ENCODE measurements at places on chromosomes 7 and 10.

GRCh38 chr7:85023066-85023712 lies 163.7 kb downstream of the SEMA3D start:
- no peak for DNase-seq

DNA sequence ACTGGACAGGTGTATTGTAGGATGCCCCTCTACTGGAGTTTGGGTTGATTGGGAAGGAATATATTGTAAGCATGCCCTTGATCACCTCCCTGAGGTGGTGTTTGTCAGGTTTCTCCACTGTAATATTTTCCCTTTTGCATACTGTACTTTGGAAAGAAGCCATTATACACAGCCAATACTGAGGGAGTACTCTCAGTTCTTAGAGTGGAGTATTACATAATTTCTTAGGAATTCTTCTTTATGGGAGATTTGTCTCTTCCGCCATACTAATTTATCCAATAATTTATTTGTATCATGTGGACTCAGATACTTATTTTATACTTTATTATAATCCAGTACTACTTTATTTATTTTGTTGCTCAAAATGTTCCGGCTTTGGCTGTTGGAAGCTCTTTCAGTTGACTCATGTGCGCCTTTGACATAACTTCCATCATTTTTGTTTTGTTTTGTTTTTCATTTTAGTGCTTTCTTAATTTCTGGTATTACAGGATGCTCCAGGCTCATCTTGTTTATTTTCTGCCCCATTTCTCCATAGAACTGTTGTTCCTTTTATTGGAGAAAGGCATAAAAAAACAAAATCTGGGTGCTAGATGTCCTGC lies 29.7 kb downstream of the MKLN1 start:
- no peak for DNase-seq

DNA sequence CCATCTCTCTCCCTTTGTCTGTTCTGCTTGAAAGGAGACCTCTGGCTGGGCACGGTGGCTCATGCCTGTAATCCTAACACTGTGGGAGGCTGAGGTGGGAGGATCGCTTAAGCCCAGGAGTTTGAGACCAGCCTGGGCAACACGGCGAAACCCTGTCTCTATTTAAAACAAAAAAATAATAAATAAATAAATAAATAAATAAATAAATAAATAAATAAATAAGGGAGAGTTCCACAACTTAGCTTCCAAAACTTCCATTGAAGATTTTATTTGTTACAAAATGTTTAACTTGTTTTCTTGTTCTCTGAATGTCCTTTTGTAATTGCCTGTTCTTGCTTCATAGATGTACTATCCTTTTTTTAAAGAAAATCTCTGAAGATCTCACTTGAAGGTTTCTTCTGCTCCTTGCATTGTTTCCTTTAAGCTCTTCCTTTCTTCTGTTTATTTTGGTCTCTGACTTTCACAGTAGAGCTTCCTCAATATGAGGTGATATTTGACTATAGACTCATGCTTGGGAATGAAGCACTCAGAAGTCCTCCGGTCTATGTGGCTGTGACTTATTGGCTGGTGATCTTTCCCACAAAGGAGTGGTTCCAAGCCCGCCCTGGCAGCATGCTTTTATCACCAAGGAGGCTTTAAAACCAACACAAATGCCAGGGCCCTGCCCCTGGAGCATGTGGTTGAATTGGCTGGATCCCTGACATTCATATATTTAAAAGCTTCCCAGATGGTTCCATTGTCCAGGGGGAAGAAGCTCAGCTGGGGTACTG lies 18.1 kb upstream of the NPTX2 start:
- DNase-seq = no peak

- DNase-seq = no peak
Observed at GRCh38 chr7:55538538-55538937, 33.8 kb downstream of the VOPP1 start.

- DNase-seq = no peak
Observed at GRCh38 chr10:4770801-4771553, 55.0 kb upstream of the AKR1E2 start.

- DNase-seq = no peak
Observed at GRCh38 chr10:70880077-70880534, 8.3 kb downstream of the PCBD1 start.

DNA sequence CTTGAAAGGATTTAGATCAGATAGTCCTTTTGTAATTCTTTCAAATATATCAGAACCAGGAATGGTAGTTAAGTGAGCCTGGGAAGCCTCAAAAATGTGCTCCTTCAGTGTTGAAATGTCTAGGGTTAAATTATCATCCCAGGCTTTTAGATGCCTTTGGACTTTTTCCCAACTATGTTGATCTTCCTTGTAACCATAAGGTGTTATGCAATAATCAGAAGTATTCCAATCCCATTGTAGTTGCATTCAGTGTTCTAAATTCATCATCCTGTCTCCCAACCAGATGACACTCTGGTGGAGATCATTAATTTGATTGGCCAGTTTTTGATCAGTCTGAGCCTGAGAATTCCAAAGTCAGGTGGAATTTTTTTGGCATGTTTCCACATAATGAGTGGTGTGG lies 35.1 kb upstream of the AKR1C2 start:
- DNase-seq = no peak

DNA sequence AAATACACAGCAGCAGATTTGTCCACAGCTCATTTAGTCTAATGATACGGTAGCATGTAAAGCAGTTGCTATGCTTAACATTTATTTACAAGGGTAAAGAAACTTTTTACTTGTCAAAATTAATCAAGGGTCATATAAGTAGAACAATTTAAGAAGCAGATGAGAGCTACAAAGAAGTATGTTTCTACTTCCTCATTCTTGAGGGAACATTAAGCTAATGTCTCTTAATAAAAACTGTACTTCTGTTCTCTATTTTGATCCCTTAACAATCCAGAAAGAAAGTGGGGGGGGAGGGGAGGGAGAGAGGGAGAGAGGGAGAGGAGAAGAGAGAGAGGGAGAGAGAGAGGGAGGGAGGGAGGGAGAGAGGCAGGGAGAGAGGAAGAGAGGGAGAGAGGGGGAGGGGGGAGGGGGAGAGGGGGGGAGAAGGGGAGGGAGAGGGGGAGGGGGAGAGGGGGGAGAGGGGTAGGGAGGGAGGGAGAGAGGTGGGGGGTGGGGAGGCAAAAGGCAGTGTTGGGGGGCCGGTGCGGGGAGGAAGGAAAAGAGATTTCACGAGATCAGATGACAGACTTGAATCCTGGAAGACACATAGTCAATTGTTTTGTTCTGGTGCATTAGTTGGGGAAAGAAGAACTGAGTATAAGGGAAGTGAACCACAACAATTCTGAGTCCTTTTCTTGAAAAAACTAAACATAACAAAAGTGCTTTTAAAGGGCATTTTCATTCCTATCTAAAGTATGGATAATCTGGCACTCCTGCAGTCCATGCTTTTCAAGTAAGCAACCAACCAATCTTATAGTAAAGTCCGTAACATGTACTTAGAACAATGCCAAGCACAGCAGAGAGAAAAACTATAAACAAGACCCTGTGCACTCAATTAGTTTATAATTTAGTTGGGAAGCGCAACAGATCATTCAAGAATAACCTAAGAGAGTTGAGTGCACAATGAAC lies 128.0 kb downstream of the USP6NL start:
- no peak for DNase-seq

- no peak for DNase-seq
Observed at GRCh38 chr10:89615824-89616223, 29.2 kb downstream of the PANK1 start.

DNA sequence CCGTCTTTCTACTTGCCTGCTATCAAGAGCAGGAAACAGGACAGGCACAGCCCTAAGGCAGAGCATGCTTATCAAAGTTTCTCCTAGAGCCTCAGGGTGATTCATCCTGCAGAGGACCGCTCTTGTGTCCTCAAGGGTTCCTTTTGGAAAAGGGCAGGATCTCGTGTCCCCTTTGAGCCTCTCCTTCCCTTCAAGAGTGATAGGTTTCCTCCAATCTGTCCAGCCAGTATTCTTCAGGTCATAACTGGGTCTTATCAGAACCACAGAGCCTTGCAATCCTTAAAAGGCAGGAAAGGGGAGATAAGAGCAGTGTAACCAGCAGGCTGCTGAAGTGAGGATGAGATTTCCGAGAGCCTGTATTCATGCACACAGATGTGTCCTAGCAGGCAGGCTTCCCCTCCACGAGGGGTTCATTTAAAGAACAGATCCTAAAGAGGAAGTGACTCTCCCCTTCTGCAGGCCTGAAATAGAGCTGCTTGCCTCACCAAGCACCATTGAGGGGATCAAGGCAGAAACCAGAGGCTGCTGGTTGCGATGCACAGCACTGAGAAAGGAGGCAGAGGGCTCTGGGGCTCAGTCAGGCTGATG lies 90.5 kb upstream of the SVIL start:
- no peak for DNase-seq

DNA sequence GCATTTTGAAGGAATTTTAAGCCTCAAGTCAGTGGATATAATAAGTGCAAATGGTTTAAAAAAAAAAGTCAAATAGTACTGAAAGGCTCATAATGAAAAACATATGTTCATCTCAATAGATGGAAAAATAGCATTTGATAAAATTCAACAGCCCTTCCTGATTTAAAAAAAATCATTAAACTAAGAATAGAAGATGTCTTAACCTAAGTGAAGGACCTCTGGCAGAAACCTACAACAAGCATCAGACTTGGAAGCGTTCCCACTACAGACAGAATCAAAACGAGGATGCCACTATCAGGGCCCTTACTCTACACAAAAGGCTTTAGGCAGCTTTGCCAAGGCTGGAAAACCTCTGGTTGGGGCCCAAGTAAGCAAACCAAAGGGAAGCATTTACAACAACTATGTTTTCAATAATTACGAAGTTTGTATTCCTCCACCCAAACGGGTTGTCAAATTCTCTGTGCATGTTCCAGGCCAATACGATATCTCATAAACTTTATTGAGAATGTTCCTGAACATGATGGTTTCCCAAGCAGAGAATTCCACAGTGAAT lies 45.1 kb downstream of the CYTH3 start:
- DNase-seq = no peak
